Endothelial cell of umbilical vein (primary cell): ENCODE measurements at places on chromosomes 6 and 20.

DNA sequence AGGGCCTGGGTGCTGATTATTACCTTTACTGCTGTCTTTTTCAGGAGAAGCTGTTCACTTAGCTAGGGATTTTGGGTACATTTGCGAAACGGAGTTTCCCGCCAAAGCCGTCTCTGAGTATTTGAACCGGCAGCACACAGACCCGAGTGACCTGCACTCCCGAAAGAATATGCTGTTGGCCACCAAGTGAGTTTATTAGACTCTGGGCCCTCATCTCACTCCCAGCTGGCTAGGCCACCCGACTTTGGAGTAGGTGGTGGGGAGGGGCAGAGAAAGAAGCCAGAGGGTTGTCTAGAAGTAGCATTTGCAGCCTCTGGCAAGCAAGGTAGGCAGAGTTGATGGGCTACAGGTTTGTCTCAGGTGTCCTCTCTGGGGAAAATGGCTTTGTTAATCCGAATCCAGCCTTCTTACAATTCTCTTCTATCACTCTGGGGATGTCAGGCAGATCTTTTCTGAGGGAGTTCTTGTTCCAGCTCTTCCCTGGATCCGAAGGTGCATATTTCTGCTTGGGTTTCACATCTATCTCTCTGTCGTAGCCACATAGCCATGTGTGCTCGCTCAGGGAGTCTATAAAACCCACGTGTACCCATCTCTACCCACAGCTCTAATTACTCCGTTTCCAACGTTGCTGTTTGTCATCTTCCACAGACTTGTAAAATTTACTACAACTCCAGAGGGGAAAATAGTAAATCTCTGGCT lies 21.6 kb downstream of the TFAP2B start:
- DNase-seq, result no peak

DNA sequence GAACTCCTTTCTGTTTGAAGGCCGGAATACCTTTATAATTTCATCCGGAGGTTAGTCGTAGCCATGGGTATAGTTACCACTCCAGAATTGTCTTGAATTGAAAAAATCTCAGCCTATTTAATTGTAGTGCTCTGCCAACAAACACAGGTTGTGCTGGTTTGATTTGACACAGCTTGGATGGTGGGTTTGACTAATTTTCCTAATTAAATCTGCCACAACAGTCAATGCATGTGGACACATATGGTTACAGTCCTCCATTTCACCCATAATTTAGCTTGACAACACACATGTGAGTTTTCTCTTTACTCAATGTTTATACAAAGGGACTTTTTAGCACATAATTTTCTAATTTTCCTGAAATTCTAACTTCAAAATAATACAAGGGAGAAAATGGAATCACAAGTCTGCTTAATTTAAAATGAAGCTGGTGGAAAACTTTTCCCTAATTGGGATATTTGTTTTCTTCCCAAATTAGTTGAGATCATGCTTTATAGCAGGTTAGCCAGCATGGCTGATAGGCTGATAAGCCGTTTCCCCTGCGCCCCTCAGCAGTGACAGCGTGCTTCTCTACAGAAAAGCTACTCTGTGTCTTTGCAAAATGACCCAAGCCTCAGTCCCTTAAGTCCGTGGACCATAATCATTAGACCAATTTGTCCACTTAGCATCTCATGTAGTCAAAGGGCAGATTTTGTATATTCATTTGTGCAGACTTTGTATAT lies 463.5 kb upstream of the FLRT3 start:
- no peak for DNase-seq

DNA sequence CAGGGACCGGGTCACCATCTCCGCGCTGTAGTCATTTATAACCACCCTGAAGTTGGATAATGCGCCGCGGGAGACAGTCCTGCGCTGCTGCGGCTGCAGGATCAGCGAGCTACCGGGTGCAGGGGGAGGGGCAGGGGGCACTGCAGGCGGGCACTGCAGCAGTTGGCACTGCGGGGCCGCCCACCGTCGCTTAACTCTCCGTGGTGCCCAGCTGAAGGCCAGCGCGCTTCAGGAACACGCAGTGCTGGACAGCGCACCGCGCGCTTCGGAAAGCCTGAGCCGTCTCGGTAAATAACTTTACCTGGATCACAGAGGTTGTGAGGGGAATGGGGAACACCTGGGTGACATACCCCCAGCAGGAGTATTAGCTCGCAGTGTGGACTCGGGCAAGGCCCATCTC lies 12.4 kb upstream of the LRFN2 start:
- no peak for DNase-seq

DNA sequence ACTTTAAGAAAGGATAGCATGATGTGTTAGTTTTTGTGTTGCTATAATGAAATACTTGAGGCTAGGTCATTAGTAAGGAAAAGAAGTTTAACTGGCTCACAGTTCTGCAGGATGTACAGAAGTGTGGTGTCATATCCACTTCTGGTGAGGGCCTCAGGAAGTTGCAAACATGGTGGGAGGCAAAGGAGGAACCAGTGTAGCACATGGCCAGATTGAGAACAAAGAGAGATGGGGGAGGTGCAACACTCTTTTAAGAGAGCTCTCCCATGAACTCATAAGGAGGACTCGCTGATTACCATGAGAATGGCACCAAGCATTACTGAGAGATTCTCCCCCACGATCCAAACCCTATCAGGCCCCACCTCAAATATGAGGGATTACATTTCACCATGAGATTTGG lies 265.4 kb downstream of the RIMS1 start:
- DNase-seq, result no peak

DNA sequence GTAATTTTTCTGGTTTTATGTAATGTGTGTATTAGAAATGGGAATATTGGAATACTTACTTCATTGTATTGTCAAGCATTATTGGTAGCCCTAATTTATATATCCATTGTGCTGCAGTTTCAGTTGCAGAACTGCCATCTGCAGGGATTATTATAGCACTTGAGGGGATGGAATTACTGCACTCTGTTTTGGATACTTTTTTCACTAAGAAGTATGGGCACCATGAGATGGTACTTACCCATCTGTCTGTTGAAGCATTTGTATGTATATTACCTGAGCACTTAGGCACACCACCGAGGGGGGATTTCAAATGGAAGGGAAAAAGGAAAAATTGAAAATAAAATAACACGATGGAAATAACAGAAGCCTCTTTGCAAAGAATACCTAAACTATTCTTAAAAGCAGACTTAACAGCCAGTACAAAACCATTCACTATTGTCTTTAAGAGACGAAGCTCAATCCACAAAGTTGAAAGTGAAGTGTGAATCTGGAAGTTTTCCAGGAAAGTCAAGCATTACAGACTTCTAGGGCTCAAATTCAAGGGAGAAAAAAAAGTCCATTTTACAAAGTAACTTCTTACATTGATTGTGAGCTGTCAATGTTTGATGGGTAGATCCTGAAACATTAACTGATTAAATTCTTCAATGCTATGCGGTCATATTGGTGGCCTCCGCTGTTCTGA lies 318.7 kb downstream of the SOX4 start:
- DNase-seq, result no peak

- DNase-seq, result no peak
These were observed 3.1 kb downstream of the STK4 start for GRCh38 chr20:44969300-44969894.

GRCh38 chr6:36817847-36818246 lies 21.4 kb downstream of the CPNE5 start:
- no peak for DNase-seq

- DNase-seq, result no peak
These were observed 462.6 kb downstream of the TBC1D32 start for GRCh38 chr6:120871416-120872261.

- no peak for DNase-seq
These were observed 731.6 kb upstream of the GJE1 start for GRCh38 chr6:141401168-141401567.

GRCh38 chr6:136563386-136564152 lies 13.3 kb upstream of the MAP7 start:
- DNase-seq, result no peak

- no peak for DNase-seq
These were observed 18.8 kb downstream of the KCNK5 start for GRCh38 chr6:39210450-39210849.

DNA sequence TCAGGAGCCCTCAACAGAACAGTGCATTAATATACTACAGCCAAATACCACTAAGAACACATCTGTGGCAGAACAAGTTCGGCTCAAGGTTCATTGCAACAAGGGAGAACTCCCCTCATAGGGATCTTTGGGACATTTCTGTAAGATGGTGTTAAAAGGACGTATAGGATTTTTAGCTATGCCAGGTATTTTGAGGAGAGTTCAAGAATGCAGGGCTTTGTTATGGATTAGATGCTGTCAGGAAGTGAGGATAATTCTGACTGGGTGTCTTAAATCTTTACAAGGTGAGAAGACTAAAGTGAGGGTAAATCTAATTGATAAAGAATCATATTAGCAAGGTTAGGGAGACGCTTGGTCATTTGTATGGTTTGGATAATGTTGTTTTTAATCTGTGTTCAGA lies 83.7 kb upstream of the AHI1 start:
- DNase-seq, result no peak

DNA sequence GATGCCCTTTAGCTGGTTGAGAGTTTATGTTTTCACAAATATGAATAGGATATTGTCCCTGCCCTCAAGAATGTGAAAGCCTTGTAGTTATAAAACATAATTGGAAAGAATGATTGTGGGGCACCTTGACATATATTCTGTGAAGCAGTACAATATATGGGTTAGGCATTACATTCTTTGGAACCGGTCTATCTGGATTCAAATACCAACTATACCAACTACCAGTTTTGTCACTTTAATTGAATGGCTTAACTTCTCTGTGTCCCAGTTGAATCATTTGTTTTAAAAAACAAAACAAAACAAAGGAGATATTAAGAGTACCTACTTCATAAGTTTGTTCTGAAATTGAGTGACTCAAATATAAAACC lies 146.5 kb downstream of the TBC1D32 start:
- DNase-seq, result no peak

GRCh38 chr6:17015144-17015543 lies 86.7 kb upstream of the STMND1 start:
- DNase-seq, result no peak

DNA sequence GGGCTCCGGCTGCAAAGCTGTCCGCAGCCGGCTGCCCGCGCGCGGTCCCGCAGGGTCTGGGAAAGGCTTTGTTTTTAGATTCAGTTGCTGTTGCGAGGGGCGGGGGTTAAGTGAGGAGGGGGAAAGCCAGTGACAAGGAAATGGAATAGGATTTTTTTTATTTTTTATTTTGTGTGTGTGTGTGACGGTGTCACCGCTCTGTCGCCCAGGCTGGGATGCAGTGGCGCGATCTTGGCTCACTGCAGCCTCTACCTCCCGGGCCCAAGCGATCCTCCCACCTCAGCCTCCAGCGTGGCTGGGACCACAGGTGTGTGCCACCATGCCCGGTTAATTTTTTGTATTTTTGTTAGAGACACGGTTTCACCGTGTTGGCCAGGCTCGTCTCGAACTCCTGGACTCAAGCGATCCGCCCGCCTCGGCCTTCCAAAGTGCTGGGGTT lies 615 bp upstream of the UBE2J1 start:
- no peak for DNase-seq

- no peak for DNase-seq
These were observed 1.7 kb downstream of the NTSR1 start for GRCh38 chr20:62710221-62710885.

GRCh38 chr20:43331906-43332305 lies 125.8 kb upstream of the SRSF6 start:
- DNase-seq, result no peak

- DNase-seq, result no peak
These were observed 15.2 kb upstream of the SDHAF4 start for GRCh38 chr6:70551566-70551965.

DNA sequence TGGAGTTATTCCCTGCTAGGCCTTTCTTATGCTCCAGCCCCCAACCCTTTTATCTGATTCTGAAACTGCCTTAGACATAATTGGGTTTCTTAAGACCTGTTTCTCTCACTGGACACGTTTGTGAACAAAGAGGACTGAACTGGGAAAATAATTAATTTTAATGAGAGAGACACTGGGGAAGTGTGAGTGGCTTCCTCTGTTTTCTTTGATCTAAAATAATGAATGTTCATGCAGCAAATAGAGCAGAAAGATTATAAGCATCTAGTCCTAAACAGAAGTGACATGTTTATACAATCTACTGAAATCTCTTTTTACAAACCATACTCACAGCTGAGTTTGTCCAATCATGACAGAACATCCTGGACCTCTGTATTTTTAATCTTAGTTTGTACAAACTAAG lies 157.6 kb downstream of the SH3BGRL2 start:
- no peak for DNase-seq

- no peak for DNase-seq
These were observed 369.9 kb downstream of the BTBD3 start for GRCh38 chr20:12287575-12287974.

DNA sequence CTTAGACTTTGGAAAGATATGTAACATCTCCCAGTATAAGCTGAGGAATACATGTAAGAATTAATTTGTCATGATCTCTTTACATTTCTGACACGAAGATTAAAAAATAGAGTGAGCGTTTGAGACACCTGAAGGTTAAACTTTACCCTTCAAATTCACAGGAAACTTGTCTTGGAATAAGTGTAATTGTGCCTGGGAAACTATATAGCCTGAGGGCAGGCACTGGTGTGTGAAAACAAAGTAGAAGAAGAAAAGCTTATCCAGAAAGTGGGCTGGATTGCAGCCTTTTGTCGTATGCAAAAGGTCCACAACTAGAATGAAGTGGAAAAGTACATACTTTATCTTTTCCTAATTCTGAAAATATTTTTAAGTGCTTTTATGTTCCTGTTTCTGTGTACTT lies 275.7 kb upstream of the TCF21 start:
- no peak for DNase-seq

GRCh38 chr6:148285205-148285604 lies 57.4 kb upstream of the SASH1 start:
- DNase-seq, result no peak

- no peak for DNase-seq
These were observed 123.9 kb downstream of the COL12A1 start for GRCh38 chr6:75081921-75082320.

DNA sequence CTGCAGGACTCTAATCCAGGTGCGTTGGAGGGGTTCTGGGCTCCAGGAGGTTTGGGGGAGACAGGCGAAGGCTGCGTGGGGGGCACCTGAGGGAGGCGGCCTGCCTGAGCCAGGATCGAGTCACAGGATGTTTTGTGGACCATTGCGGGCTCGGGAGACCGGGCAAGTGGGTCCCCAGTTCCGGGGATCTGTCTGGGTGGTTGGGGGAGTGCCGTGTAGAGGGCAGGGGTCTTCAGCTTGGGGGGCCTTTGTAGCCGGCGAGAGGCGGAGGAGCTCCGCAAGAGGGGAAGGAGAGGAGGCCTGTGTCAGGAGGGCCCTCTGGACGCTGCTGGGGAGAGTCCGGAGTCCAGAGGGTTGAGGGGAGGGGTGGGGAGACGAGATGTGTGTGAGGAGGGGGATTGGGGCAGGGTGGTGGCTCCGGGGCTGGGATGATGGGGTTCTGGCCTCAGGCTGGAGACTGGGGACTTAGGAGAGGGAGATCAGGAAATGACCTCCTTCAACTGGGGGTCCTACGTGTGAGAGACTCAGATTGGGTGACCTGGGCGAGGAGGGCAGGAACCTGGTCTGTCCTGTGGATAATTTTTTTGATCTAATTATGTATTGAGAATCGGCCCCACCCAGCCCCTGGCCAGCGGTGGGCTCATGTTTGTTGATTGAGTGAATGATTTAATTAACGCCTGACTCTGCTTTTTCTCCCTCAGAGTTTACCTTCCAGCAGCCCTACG lies 505 bp downstream of the SNAI1 start:
- no peak for DNase-seq

- peak; percentile 61 for DNase-seq
These were observed 50.7 kb upstream of the CD83 start for GRCh38 chr6:14066782-14067406.

GRCh38 chr20:18011951-18012645 lies 43.3 kb downstream of the MGME1 start:
- DNase-seq, result no peak
